Breast epithelium (tissue), 4 donors: ENCODE measurements at places on chromosomes 12 and 14. TPM values are rescaled to one million over a fixed set of nuclear protein-coding genes. Genes with fewer than 3 reads are reported as not detected.

Gene CNPY2
- 69.9 TPM for total RNA-seq

Gene CPNE6
- total RNA-seq = not detected

Gene CKB
- 83.2 TPM for total RNA-seq

Gene PPM1H
- 13.5 TPM for total RNA-seq

Gene TEX52
- not detected for total RNA-seq

Gene KRT72
- total RNA-seq = not detected

Gene CLEC4C
- total RNA-seq = not detected

Gene SSPN
- total RNA-seq = 19.7 TPM

Gene GARIN6
- total RNA-seq = not detected

Gene C12orf54
- 0.64 TPM for total RNA-seq

Gene GNG2
- total RNA-seq = 12.1 TPM

Gene CLEC2A
- total RNA-seq = not detected

Gene SDR9C7
- not detected for total RNA-seq

Gene C1S
- 307 TPM for total RNA-seq
